ENCODE measurements at places on chromosomes 1 and 21. TPM values are rescaled to one million over a fixed set of nuclear protein-coding genes. Genes with fewer than 3 reads are reported as not detected.

The JAM2 gene
- total RNA-seq: 0.83 TPM

The NEGR1 gene
- 13.1 TPM for total RNA-seq

The RGS1 gene
- not detected for total RNA-seq

The DCDC2B gene
- not detected for total RNA-seq

The BCL2L15 gene
- under 0.01 TPM for total RNA-seq

The KRTAP24-1 gene
- not detected for total RNA-seq

The PCBP3 gene
- total RNA-seq: 2.5 TPM

The RCC1 gene
- total RNA-seq: 43.9 TPM

The IGSF21 gene
- not detected for total RNA-seq

The FCRL2 gene
- not detected for total RNA-seq

The TSPEAR gene
- total RNA-seq: not detected

The PLCH2 gene
- total RNA-seq: 0.28 TPM

The EFNA1 gene
- 0.28 TPM for total RNA-seq

The TMEM240 gene
- total RNA-seq: 1.1 TPM

The EFCAB7 gene
- 6.7 TPM for total RNA-seq

The S100A5 gene
- 0.56 TPM for total RNA-seq

The TMEM82 gene
- not detected for total RNA-seq

The SPRR1B gene
- total RNA-seq: not detected

The FMO5 gene
- 0.83 TPM for total RNA-seq

The IGFN1 gene
- total RNA-seq: not detected

The BRINP3 gene
- under 0.01 TPM for total RNA-seq

The TXNIP gene
- 60.0 TPM for total RNA-seq

The AUNIP gene
- 5.0 TPM for total RNA-seq

The ZMYND12 gene
- not detected for total RNA-seq

The ADAMTS1 gene
- total RNA-seq: 116 TPM

The TGFB2 gene
- total RNA-seq: 5.3 TPM

The SERPINC1 gene
- not detected for total RNA-seq

The CELA2B gene
- not detected for total RNA-seq

The SRGAP2C gene
- 12.7 TPM for total RNA-seq

All from IMR-90 (cell line).